Activated naive CD8-positive, alpha-beta T cell treated with anti-CD3 and anti-CD28 coated beads, Interleukin-2, amount 50 U/mL, for 24 hours (primary cell): ENCODE measurements at places on chromosomes 2 and 18.
A peak's percentile ranks its signal among the peaks of the same experiment; 100 is the strongest.

DNA sequence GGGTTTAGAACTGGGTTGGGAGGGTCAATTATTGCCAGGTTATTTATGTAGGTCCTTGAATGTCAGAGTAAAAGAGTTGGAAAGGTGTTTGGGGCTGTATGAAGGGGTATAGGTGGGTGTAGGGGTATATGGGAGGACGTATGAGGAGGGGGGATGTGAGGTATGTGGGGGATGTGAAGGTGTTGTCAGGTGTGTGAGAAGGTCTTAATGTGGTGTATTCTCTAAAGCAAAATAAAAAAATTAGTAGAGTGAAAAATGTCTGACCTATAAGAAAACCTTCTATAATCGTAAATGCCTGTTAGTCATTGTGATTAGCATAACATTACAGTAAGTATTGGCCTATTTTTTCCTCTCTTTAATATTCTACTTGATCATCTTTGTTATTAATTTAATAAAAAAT is 25.1 kb downstream of the ACVR2A start:
- DNase-seq, result no peak

DNA sequence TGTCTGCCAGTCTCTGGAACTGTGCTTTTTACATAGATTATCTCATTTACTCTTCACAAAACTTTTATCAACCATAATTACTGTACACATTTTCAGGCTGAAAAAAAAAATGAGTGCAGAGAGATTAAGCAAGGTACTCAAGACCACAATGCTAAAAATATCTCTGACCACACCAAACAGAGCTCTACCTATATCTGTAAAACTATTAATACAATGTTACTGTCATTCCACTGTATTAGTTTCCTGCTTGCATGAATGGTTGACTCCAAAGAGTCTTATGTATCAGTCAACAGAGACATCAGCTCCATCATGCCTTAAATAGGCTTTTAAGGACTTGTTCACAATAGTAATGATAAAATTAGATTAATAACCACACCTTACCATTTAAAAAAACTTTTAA is 134.7 kb upstream of the CCDC150 start:
- DNase-seq, result no peak

- no peak for DNase-seq
These were observed 26.9 kb downstream of the TMEM247 start for GRCh38 chr2:46506131-46506706.

GRCh38 chr18:35178260-35178659 is 62.6 kb upstream of the ZNF397 start:
- DNase-seq, result no peak

GRCh38 chr2:28751956-28752630 is 463 bp downstream of the PPP1CB start:
- DNase-seq, result peak; percentile 41

GRCh38 chr2:111522231-111522768 is 361.7 kb downstream of the ANAPC1 start:
- DNase-seq, result no peak

DNA sequence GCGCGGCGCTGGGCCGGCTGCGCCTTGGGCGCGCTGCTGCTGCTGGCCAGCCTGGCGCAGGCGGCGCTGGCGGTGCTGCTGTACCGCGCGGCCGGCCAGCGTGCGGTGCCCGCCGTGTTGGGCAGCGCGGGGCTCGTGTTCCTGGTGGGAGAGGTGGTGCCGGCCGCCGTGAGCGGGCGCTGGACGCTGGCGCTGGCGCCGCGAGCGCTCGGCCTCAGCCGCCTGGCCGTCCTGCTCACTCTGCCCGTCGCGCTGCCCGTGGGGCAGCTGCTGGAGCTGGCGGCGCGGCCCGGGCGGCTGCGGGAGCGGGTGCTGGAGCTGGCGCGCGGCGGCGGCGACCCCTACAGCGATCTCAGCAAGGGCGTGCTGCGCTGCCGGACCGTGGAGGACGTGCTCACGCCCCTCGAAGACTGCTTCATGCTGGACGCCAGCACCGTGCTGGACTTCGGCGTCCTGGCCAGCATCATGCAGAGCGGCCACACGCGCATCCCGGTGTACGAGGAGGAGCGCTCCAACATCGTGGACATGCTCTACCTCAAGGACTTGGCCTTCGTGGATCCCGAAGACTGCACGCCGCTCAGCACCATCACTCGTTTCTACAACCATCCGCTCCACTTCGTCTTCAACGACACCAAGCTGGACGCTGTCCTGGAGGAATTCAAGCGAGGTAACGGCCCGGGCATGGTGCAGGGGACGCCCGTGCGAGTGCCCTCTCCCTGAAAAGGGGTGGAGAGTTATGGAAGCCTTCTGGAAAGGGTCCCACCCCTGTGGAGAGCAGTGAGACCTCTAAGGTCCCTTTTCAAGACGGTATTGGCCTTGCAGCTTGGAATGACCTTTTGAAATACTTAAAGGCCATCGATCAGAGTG is 1.0 kb downstream of the CNNM3 start:
- no peak for DNase-seq

- no peak for DNase-seq
These were observed 34.6 kb upstream of the C1GALT1C1L start for GRCh38 chr2:43710866-43711265.

DNA sequence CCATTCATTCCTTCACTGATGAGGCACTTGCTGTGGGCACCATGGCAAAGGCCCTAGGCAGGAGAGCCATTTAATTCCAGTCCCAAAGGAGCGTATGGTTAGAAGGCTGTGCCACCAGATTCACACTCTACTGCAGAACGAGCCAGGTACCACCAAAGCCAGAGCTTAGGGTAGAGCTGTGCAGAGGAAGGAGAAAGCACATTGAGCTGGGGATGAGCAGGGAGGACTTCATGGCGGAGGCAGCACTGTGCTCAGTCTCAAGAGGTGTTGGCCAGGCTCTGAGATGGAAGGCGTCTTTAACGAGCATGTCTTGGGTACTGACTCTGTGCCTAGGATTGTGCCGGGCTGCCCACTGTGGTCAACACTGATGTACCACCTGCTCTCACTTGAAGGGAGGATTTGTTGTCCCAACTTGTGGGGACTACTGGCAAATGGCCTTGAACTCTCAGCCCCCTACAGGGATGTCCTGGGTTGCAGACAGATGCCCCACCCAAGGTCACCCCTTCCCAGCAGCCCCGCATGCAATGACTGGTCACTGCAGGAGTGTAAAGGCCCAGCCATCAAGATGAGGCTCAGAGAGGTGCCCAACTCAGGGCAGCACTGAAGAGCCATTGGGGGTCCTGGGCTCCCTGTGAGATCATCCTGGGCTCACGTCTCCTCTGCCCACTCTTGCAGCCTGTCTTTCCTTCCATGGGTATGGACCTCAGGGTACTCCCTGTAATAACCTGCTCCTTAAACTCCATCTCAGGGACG is 251.4 kb downstream of the GLI2 start:
- no peak for DNase-seq

DNA sequence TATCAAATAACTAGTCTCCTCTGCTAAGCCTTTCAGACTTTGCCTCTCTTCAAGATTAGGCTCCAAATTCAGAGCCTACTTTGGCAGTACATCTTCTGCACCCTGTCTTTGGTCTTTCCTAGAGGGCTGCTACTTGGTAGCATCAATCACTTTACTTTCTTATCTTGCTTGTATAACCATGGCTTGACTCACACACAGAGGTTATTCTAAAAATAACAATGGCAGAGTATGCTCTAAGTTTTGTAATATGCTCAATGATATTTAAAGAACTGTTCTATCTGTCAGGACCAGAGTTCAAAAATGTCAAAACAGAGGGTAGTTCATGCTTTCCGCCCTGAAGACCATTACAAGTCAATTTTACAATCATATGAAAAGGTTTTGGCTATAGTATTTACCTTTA is 27.7 kb downstream of the THOC1 start:
- DNase-seq, result no peak

DNA sequence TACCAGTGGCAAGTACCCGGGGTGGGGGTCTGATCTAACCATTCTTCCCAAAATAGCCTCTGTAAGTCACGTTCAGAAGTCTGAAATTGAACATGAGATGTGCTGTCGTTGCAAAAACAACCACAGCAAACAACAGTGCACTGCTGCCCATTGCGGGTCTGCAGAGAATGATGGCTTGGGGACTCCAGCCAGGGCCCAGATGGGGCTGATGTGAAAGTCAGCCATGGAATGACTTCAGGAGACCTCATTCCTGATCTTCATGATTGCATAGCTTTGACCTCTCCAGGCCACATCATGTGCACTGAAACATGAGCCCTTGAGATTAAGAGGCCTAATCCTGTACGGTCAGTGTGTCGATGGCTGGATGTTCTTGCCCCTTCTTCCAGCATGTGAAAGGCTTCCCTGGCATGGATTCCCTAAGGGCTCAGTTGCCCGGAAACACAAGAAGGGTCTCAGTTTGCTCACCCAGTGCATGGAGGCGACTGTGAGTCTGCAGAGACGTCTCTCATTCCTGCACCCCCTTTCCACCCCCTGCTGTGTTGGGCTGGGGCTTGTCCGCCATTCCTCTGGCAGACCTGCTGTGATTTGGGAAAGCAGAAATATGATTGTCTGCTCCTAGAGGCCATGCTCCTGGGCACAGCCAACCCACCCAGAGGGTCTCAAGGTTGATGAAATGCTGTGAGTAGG is 191.6 kb downstream of the SEPTIN10 start:
- no peak for DNase-seq

DNA sequence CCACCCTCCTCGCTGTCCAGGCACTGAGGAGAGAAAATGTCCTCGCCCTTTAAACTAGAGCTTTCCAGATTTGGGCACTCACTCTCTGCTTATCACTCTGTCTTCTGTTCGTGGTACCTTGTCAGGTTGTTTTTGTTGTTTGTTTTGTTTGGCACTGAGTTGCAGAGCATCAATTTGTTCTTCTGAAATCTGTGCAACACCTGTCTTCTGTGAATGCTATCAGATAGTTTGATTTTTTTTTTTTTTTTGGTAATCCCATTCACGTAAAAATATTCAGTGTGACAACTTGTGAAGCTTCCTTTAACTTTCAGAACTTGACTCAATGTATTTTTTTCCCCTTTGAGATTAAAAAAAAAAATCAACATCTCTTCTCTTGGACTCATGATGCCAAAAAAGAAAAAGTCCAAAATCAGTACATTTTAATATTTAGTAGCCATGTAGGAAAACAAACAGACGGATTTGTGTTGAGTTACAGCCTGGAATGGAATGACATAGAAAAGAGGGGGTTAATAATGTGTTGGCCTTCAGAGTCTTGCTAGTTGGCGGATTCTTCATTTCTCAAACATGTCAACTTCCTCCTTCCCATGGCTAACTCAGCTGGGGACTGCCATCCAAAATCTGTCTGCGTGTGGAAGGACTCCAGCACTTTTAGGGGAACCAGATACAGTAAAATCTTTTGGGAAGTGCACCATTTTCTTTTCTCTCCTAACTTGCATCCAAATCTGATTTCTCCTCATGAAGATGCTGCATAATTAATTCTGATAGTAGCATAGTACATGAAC is 1.6 kb downstream of the TMEM178A start:
- no peak for DNase-seq

GRCh38 chr2:164323978-164324377 is 297.3 kb downstream of the GRB14 start:
- DNase-seq, result no peak

DNA sequence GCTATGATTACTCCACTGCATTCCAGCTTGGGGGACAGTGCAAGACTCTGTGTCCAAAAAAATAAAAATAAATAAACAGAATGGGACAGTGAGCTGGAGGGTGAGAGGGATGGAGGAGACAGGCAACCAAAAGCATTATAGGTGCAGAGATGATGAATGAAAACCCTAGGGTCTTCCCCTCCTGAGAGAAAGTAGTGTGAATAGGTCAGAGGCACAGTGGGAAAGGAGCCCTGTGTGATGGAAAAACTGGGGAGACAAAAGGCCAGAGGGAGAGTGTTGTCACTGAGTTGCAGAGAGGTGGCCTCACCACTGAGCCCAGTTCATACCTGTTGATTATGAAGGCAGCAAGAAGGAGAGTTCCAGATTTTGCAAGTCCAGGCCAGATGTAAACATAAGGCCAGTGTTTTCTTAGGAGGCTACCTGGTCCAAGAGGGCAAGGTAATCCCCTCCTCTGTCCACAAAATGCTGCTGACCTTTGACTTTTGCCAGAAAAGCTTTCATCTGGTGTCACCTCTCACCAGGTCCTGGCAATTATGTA is 17.6 kb upstream of the AGFG1 start:
- peak; percentile 39 for DNase-seq

- no peak for DNase-seq
These were observed 20.1 kb downstream of the INPP5D start for GRCh38 chr2:233079953-233080835.

DNA sequence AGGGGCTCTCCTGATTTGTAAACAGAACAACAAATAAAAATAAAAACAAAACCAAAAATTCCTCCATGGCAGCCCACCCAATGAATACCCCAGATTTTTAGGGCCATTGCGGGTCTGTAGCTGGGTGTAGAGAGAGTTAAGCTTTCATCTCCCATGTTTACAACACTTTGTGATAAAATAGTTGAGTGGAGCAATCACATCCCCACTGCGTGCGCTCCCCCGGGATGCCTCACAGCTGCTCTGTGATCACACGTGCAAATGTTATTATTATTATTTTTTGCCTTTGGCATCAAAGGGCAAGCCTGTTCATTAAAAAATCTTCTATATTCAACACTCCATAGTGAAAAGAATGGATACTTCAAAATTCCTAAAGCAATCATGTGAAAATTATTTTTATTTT is 118.0 kb downstream of the MBP start:
- DNase-seq, result no peak

GRCh38 chr2:201906777-201907562 is 100.6 kb downstream of the CDK15 start:
- DNase-seq, result no peak

GRCh38 chr2:166375736-166376487 is at the start of gene SCN9A:
SCN9A (minus strand) TSS chr2:166375944; CDS start chr2:166311756, 64,188 bp downstream.
- DNase-seq, result peak; percentile 25

DNA sequence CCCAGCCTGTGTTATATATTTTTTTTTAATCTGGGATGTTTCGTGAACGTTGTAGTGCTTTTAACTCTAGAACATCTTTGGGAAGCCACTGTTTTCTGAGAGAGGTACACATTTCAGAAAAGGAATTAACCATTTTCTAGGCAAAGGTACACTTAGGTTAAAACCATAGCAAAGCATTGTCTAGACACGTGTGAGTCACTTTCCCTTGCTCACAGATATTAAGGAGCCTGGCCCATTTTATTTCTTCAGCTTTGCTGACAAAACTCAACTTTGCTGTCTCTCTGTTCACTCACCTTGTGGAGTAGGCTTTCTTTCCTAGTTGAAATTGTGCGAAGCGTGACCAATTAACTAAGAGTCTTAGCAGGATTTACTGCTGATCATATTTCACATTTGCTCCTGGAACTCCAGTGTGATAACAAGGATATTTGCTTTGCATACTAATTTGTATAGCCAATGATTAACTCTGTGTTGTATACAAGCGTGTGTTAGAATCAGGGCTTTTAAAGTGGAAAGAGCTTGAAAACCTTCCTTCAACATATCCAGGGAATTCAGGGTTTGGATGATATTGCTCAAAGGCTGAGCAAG is 215.0 kb upstream of the AGAP1 start:
- DNase-seq, result no peak

DNA sequence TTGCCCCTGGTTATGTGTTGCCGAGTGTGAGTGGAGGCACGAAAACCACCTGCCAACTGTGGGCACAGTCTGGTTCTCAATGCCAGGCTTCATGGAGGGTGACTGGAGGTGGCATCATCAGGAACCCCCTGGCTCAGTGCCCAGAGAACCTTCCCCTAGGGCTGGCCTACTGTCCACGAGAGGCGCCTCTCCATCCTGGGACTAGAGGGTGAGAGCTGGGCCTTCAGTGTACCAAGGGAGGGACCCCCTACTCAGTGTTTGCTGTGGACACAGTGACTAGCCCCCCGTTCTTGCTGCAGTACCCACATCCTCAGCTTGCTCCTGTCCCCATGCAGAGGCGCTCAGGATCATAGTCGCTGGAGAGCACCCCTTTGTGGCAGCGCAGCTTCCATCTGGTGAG is 202.6 kb downstream of the HDAC4 start:
- no peak for DNase-seq
